A549 treated with dexamethasone at 1 μM for 4 hours (cell line): ENCODE measurements at places on chromosomes 3 and 15. TPM values are rescaled to one million over a fixed set of nuclear protein-coding genes. Genes with fewer than 3 reads are reported as not detected.

Gene ITPKA
- 9.7 to 16.4 TPM (median 13.2 TPM) in 5 replicates for total RNA-seq

Gene TEX9
- total RNA-seq = 4.0 to 4.9 TPM (median 4.4 TPM) in 5 replicates

Gene MUC20
- total RNA-seq = 0.08 to 1.2 TPM (median 0.74 TPM) in 5 replicates

Gene PLSCR2
- total RNA-seq = 0.11 to 0.19 TPM in 2 of 5 replicates, not detected in the others

Gene AGBL1
- not detected in 5 replicates for total RNA-seq

Gene C2CD4B
- 0.10 to 0.27 TPM (median 0.18 TPM) in 5 replicates for total RNA-seq

Gene SCAANT1
- not detected in 5 replicates for total RNA-seq

Gene SNX33
- 12.2 to 17.0 TPM (median 15.4 TPM) in 5 replicates for total RNA-seq

Gene KLHL6
- 0.01 to 0.02 TPM (median 0.01 TPM) in 3 of 5 replicates, not detected in the others for total RNA-seq

Gene TM4SF18
- total RNA-seq = 30.9 to 38.2 TPM (median 33.6 TPM) in 5 replicates

Gene AGTR1
- total RNA-seq = 0.56 to 0.79 TPM (median 0.72 TPM) in 5 replicates

Gene SLC25A38
- 37.2 to 46.6 TPM (median 39.9 TPM) in 5 replicates for total RNA-seq

Gene TPM1
- 399 to 506 TPM (median 471 TPM) in 5 replicates for total RNA-seq

Gene SLCO3A1
- total RNA-seq = 17.5 to 25.9 TPM (median 23.7 TPM) in 5 replicates

Gene CEP19
- 2.1 to 2.9 TPM (median 2.8 TPM) in 5 replicates for total RNA-seq

Gene KCNH8
- not detected in 5 replicates for total RNA-seq

Gene ECT2
- total RNA-seq = 61.9 to 82.6 TPM (median 73.3 TPM) in 5 replicates

Gene MCF2L2
- 0.19 to 0.69 TPM (median 0.26 TPM) in 5 replicates for total RNA-seq

Gene PAQR9
- total RNA-seq = 1.8 to 2.5 TPM (median 2.0 TPM) in 5 replicates

Gene GRAMD2A
- total RNA-seq = 0.07 to 0.27 TPM (median 0.16 TPM) in 5 replicates

Gene MGLL
- total RNA-seq = 59.3 to 81.4 TPM (median 68.7 TPM) in 5 replicates

Gene ZNF502
- total RNA-seq = 1.6 to 2.2 TPM (median 1.6 TPM) in 5 replicates

Gene RARB
- 6.8 to 16.5 TPM (median 11.8 TPM) in 5 replicates for total RNA-seq

Gene SLC22A14
- total RNA-seq = 0.04 to 0.14 TPM (median 0.08 TPM) in 4 of 5 replicates, not detected in the other

Gene GOLGA6C
- not detected in 5 replicates for total RNA-seq

Gene MESP1
- 1.7 to 6.0 TPM (median 4.4 TPM) in 5 replicates for total RNA-seq

Gene TRPC1
- 4.7 to 8.9 TPM (median 8.0 TPM) in 5 replicates for total RNA-seq

Gene PAK6
- 0.29 to 0.68 TPM (median 0.34 TPM) in 5 replicates for total RNA-seq

Gene LSMEM2
- total RNA-seq = not detected in 5 replicates
